Progenitor cell of endocrine pancreas (in vitro differentiated cells): ENCODE measurements at places on chromosomes 1 and 21. TPM values are rescaled to one million over a fixed set of nuclear protein-coding genes. Genes with fewer than 3 reads are reported as not detected.

DNA sequence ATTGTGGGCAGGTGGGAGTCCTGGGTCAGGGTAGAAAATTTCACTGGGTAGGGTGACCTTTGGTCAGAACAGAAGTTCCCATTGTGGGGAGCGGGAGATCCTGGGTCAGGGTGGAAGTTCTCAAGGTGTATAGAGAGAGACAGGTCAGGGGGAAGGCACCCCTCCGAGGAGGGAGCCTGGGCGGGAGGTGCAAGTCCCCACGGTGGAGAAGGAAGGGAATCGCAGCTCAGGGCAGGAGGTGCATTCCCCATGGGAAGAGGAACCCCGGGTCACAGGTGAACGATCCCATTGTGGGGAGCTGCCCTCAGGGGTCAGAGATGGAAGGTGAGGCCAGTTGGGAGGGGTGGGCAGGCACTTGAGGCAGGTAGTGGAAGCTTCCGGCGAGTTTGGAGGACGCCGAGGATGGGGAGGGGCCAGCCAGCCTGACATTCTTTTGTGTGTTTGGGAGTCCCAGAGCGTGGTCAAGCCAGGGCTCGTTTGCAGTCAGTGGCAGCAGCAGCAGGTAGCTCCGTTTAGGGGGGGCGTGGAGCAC lies 637 bp downstream of the LYPLA2 start:
- peak overlapping the region; percentile 100 for H3K4me3 ChIP-seq
- H3K27ac ChIP-seq = peak overlapping the region; percentile 93
- H3K36me3 ChIP-seq = peaks cover 16% of the 10 kb centered on the region
- H3K4me1 ChIP-seq = peaks cover 11% of the 10 kb centered on the region
- no peak for DNase-seq
- H3K27me3 ChIP-seq = no peaks in the 10 kb centered on the region

SPRR2D gene
- not detected in 2 replicates for total RNA-seq

LRP8 gene
- 4.4 and 5.2 TPM in 2 replicates for total RNA-seq

- H3K27me3 ChIP-seq = no peaks in the 10 kb centered on the region
- DNase-seq = no peak
- H3K36me3 ChIP-seq = no peaks in the 10 kb centered on the region
- H3K4me1 ChIP-seq = no peaks in the 10 kb centered on the region
- H3K4me3 ChIP-seq = no peak overlapping the region
Observed at GRCh38 chr1:169024800-169025271, 81.7 kb upstream of the ATP1B1 start.

TCEA3 gene
- total RNA-seq = 12.9 and 13.6 TPM in 2 replicates

DNA sequence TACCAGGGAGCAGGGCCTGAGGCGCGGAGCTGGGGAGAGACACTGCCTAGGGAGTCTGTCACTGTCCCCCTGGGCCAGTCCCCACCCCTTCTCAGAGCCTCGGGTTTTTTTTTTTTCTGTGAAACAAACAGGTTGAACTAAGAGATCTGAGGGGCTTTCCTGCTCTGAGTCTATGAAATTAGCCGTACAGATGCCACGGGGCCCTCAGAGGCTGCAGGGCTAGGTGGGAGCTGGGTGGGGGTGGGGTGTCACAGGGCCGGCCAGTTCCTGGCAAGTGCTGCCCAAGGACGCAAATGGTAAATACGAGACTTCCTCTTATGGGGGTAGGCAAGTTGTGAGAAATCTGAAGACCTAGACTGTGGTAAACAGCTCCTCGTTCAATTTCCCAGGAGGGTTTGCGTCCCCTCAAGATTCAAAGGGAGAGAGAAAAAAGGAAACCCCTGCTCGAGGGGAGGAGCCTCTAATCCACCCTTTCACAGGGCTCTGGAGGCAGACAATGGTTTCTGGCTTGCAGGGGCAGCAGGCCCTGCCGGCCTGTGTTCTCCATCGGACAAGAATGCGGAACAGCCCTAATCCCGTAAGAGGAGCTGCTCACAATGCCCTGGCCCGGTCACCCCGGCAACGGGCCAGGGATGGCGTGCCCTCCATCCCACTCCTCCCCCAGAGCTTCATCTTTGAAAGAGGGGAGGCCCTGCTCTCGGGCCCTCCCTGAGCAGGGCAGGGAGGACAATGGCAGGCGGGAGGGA lies 7.8 kb downstream of the NUAK2 start:
- peak; percentile 28 for DNase-seq
- peak overlapping the region; percentile 95 for H3K27ac ChIP-seq
- no peaks in the 10 kb centered on the region for H3K27me3 ChIP-seq
- peaks cover 41% of the 10 kb centered on the region for H3K4me1 ChIP-seq
- peak overlapping the region; percentile 14 for H3K4me3 ChIP-seq

GRCh38 chr1:25599969-25600610 lies 16.5 kb upstream of the MAN1C1 start:
- H3K36me3 ChIP-seq = no peaks in the 10 kb centered on the region
- no peak for DNase-seq
- H3K27me3 ChIP-seq = peaks cover 8% of the 10 kb centered on the region
- no peaks in the 10 kb centered on the region for H3K4me1 ChIP-seq
- H3K4me3 ChIP-seq = no peak overlapping the region
- H3K27ac ChIP-seq = no peak overlapping the region

CLDN17 gene
- not detected in 2 replicates for total RNA-seq

GRCh38 chr21:32727687-32728455 lies at the start of gene SYNJ1:
Gene SYNJ1 (minus strand): TSS chr21:32728013. CDS start chr21:32726895, 1,118 bp downstream.
- H3K27me3 ChIP-seq = no peaks in the 10 kb centered on the region
- peaks cover 12% of the 10 kb centered on the region for H3K4me1 ChIP-seq
- DNase-seq = peak; percentile 89
- H3K27ac ChIP-seq = peak within 1 kb of the TSS; percentile 93
- peak within 1 kb of the TSS; percentile 98 for H3K4me3 ChIP-seq

- DNase-seq = peak; percentile 17
- H3K36me3 ChIP-seq = no peaks in the 10 kb centered on the region
- no peaks in the 10 kb centered on the region for H3K4me1 ChIP-seq
- no peaks in the 10 kb centered on the region for H3K27me3 ChIP-seq
- no peak overlapping the region for H3K4me3 ChIP-seq
- no peak overlapping the region for H3K27ac ChIP-seq
Observed at GRCh38 chr1:158506369-158506987, 34.5 kb downstream of the OR10R2 start.

LCA5L gene
- total RNA-seq = 1.3 and 1.8 TPM in 2 replicates

GRCh38 chr1:45033356-45033755 lies 21.3 kb downstream of the UROD start:
- H3K4me3 ChIP-seq = no peak overlapping the region
- H3K27me3 ChIP-seq = no peaks in the 10 kb centered on the region
- no peaks in the 10 kb centered on the region for H3K4me1 ChIP-seq
- no peak overlapping the region for H3K27ac ChIP-seq

DENND2C gene
- total RNA-seq = 10.4 and 10.6 TPM in 2 replicates

DNA sequence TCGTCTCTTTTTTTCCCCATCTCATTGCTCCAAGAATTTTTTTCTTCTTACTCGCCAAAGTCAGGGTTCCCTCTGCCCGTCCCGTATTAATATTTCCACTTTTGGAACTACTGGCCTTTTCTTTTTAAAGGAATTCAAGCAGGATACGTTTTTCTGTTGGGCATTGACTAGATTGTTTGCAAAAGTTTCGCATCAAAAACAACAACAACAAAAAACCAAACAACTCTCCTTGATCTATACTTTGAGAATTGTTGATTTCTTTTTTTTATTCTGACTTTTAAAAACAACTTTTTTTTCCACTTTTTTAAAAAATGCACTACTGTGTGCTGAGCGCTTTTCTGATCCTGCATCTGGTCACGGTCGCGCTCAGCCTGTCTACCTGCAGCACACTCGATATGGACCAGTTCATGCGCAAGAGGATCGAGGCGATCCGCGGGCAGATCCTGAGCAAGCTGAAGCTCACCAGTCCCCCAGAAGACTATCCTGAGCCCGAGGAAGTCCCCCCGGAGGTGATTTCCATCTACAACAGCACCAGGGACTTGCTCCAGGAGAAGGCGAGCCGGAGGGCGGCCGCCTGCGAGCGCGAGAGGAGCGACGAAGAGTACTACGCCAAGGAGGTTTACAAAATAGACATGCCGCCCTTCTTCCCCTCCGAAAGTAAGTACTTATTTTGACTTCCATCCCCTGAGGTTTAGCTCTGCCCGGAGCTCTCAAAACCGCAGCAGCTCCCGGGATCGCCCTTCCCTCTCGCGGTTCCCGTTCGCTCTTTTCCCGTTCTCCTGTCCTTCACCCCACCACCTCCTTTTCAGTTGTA lies 1.5 kb downstream of the TGFB2 start:
- DNase-seq = no peak
- peaks cover 2% of the 10 kb centered on the region for H3K36me3 ChIP-seq
- no peak overlapping the region for H3K4me3 ChIP-seq
- H3K27me3 ChIP-seq = no peaks in the 10 kb centered on the region
- H3K27ac ChIP-seq = peak overlapping the region; percentile 90
- peaks cover 24% of the 10 kb centered on the region for H3K4me1 ChIP-seq

GRCh38 chr1:25450891-25451290 lies 20.2 kb downstream of the MACO1 start:
- H3K4me3 ChIP-seq = no peak overlapping the region
- peak overlapping the region; percentile 44 for H3K27ac ChIP-seq
- H3K4me1 ChIP-seq = peaks cover 6% of the 10 kb centered on the region
- H3K27me3 ChIP-seq = no peaks in the 10 kb centered on the region

TP73 gene
- 2.2 and 2.4 TPM in 2 replicates for total RNA-seq

NTMT2 gene
- total RNA-seq = not detected in 2 replicates

HSPA6 gene
- 0.16 TPM in 1 of 2 replicates, not detected in the other for total RNA-seq

GRCh38 chr1:150420560-150421265 lies 56.8 kb downstream of the RPRD2 start:
- H3K27ac ChIP-seq = no peak overlapping the region
- no peak for DNase-seq
- no peaks in the 10 kb centered on the region for H3K27me3 ChIP-seq
- H3K4me1 ChIP-seq = no peaks in the 10 kb centered on the region
- no peak overlapping the region for H3K4me3 ChIP-seq

DNA sequence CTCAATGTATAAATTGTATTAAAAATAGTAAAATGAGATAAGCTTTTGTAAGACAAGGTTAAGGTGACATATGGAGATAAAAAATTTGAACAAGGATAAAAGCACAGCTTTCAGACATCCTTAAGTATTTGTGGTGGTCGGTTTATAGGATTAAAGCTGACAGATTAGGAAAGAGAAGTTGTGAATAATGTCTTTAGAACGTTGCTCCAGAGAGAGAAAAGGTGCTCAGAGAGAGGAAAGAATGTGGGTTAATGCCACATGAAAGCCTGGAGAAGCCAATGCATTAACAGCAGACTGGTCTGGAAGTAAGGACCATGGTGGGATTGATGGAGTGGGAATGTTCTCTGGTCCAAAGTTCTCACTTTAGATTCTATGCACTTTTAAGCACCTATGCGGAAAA lies 44.8 kb downstream of the ATP6V1G3 start:
- peaks cover 2% of the 10 kb centered on the region for H3K4me1 ChIP-seq
- H3K4me3 ChIP-seq = no peak overlapping the region
- no peaks in the 10 kb centered on the region for H3K27me3 ChIP-seq
- no peak for DNase-seq

HCN3 gene
- 13.6 and 15.6 TPM in 2 replicates for total RNA-seq

LRRIQ3 gene
- 1.0 and 1.4 TPM in 2 replicates for total RNA-seq

DNA sequence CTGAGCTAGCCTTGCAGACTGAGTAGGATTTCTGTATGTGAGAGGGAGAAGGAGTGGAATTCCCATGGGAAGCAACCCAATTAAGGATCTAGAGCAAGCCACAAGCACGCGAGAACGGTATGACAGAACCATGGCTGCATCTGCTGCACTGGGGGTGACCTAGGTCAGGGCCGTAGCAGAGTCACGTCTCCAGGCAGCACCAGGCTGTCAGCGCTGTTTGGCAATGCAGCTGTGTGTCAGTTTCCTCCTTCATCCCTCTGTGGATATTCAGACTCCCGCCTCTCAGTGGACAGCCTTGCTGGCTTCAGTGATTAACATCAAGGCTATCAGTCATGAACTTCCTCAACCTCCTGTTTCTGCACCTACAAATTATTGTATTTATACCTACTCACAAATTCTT lies 118.1 kb upstream of the PPP2R5A start:
- no peaks in the 10 kb centered on the region for H3K36me3 ChIP-seq
- no peak overlapping the region for H3K27ac ChIP-seq
- H3K4me1 ChIP-seq = no peaks in the 10 kb centered on the region
- DNase-seq = no peak

GABPB2 gene
- 12.4 and 12.7 TPM in 2 replicates for total RNA-seq

GRCh38 chr1:79517470-79518224 lies 511.1 kb upstream of the ADGRL4 start:
- H3K4me1 ChIP-seq = no peaks in the 10 kb centered on the region
- H3K27ac ChIP-seq = no peak overlapping the region
- H3K4me3 ChIP-seq = no peak overlapping the region
- no peak for DNase-seq
- no peaks in the 10 kb centered on the region for H3K27me3 ChIP-seq

DNA sequence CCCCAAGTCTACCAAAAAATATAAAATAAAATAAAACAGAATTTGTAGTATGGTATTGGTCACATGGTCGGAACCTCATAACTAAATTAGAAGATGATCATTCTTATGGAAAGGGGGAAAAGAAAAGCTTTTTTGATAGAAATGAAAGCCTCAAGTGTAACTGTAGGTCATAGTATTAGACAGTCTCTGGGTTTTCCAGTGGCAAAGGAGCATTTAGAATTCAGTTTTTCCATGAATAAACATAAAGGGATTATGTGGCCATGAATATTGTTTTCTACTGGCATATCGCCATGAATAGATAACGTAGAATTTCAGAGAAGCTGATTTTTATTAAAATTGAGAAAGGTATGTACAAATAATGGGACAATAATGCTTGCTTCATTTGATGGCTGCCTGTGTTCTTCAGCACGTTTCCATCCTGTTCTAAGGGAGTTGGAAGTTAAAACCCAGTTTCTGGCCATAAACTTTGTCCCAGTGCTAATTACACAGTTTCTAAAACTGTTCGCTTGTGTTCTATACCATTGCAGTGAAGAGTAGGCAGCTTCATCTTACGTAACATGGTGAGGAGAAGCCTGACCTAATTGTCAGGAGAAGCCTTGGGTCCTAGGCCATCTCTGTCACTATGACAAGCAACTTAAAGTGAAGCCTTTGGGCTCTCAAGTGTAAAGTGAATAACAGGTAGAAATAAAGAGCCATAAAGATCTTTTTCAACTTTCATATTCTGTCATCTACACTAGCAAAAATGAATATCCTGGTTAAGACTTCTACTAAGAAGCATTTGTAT lies 70.5 kb upstream of the PGD start:
- no peaks in the 10 kb centered on the region for H3K27me3 ChIP-seq
- DNase-seq = no peak
- H3K4me3 ChIP-seq = no peak overlapping the region
- peaks cover 35% of the 10 kb centered on the region for H3K36me3 ChIP-seq
- no peaks in the 10 kb centered on the region for H3K4me1 ChIP-seq

GRCh38 chr1:50787266-50787665 lies 172.8 kb downstream of the FAF1 start:
- no peak overlapping the region for H3K27ac ChIP-seq
- DNase-seq = no peak
- H3K27me3 ChIP-seq = no peaks in the 10 kb centered on the region
- H3K36me3 ChIP-seq = peaks cover 5% of the 10 kb centered on the region
- no peaks in the 10 kb centered on the region for H3K4me1 ChIP-seq

DNA sequence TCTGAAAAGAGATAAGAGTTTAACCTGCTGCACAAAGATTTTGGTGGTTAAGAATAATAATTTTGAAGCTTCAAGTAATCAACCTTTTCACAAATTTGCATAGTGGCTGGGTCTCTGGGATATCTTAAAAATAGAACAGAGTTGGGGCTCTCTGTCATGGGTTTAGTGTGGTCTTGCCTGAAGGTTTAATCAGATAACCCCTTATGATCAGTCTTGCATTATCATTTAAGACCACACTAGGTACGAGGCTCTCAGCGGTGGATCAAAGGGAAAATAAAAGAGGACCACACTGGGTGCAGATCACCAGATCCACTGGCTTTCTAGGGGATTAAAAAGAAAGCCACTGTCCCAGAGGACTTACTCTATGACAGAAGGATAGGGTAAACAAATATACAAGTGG lies 19.5 kb downstream of the LRRC8C start:
- no peak for DNase-seq
- no peaks in the 10 kb centered on the region for H3K4me1 ChIP-seq
- H3K4me3 ChIP-seq = no peak overlapping the region

PADI1 gene
- total RNA-seq = not detected in 2 replicates

OR10Z1 gene
- total RNA-seq = not detected in 2 replicates
